ENCODE measurements at places on chromosomes 3 and 15.

DNA sequence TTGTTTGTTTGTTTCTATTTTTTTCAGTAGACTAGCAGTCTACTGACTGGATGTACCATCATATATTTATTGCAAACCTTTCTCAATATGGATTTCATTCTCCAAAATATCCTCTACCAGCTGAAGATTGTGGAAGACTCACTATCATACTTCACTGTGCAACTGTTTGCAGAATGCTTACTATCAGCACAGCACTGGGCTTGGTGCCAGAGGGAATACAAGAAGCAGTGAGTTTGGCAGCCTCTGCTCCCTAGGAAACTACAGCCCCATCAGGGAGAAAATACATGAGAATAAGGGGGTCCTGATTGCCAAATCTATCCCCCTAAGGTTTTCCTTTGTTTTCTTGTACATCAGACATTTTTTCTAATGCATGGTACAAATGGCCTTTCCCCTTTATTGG, 27.5 kb downstream of the AQP9 start:
- DNase-seq: no peak

DNA sequence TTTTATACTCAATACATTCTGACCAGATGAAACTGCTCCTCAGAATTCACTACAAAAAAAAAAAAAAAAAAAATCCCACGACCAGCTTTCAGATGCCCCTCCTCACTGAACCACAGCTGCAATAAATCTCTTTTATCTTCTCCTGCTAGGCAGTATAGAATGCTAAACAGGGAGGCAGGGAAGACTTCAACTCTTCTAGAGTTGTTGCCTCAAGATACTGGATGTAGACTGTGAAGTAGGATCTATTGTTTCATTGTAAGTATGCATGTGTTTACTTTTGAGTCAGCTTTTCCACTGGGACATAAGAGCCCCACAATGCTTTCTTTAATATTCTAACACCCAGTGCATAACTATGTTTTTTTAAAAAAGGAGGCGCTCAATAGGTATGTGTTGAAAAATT, 401.4 kb downstream of the TBL1XR1 start:
- no peak for DNase-seq

- peak; percentile 43 for DNase-seq
These were observed 376.1 kb upstream of the CFAP20DC start for GRCh38 chr3:59425942-59426341.

DNA sequence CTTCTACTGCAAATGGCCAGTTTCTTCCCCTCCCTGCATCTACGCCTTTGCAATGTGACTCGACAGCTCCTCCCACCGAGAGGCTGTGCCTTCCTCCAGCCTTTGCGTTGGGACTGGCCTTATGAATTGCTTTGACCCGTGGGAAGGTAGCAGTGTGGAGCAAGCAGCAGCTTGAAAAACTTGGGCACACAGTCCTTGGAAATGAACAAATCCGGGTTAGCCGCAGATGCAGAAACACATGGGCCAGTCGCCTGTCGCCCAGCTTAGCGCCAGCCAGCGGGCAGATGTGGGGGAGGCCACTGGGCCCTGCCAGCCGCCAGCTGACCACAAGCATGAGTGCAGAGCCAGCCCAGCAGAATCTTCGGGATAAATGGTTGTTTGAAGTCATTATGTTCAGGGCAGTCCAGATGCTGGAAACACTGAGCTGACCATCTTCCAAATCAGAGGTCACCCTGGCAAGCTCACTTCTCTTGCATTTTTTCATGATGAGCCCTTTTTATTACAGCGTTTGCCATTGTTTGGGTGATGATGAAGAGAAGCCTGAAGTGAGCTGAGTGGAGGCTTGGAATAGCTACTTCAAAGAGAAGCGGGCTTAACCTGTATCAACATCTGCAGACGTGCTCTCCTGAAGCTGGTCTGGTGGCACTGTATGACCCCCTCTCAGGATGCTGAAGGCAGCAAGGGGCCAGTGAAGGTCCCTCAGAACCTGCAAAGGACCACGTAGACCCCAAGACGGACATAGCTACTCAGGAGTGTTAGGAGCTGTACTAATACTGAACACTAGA, 9.8 kb downstream of the SELENOS start:
- no peak for DNase-seq

DNA sequence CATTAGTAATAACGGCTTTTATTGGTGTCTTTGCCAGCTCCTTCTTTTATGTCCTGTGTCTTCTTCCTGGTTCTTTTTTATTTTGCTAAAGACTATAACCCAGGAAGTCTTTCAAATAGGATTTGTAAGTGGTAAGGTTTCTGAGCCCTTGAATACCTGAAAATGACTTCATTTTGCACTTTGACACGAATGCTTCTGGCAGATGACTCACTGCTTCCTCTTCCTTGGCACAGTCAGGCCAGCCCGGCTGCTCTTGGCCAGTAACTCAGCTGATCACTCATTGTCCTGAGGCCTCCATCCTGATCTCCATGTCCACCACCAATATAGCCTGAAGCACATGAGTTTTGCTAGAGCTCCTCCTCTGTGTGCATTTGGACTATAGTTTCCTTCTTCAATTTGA, 48.7 kb upstream of the NR2E3 start:
- DNase-seq: no peak

GRCh38 chr3:55489798-55490132, 2.7 kb upstream of the WNT5A start:
- DNase-seq: no peak

GRCh38 chr3:58107597-58107996, 99.4 kb downstream of the FLNB start:
- no peak for DNase-seq

DNA sequence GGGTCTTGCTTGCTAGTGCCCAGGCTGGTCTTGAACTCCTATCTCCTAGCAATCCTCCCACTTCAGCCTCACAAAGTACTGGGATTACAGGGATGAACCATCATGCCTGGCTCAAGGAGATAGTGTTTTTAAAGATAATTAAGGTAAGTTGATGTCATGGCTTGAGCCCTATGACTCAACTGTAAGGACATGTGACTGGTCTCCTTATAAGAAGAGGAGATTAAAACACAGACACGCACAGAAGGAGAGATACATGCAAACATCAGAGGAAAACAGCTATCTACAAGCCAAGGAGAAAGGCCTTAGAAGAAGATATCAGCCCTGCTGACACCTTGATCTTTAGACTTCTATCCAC, 220.4 kb upstream of the GADL1 start:
- DNase-seq: no peak

DNA sequence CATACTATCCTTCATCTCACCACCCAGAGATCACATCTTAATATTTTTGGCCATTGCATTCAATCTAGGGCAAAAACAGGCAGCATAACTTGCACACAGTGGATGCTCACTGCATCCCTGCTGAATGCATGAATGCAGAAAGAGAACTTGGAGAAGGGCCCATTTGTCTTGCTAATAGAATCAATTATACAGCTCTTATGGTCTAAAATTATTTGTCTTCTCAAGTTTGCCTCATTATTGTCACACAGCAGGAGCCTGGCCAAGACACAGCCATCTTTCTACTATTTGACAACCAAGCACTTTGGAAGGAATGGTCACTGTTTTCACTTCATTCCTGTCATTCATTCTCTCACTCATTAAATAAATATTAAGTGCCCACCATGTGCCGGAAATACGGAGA, 1.2 kb upstream of the ARHGEF26 start:
- no peak for DNase-seq

DNA sequence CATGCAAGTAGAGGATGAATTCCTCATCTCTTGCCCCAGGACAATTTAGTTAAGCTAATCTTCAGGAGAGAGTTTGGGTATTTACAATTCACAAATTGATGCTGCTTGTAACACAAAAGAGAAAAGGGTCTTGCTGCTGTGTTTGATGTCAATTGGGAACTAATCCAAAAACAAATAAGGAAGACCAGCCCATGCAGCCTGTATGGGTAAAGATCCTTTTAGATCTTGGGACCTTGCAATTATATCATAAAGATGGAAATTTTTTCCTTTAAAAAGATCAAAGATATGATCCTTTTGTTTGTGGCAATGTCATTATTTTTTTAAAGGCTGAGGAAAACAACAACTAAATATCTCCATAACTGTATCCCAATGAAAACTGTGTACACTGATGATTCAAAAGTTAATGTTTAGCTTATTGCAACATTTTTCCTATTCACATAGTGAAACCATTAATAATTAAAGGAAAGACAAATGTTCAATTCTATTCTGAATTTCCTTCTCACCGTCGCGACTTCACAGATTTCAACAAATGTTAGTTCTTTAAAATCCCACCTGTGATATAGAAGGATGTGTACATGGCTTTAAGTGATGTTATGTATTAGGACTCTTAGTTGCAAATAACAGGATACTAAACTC, 40.2 kb downstream of the TMEM212 start:
- DNase-seq: no peak

- no peak for DNase-seq
These were observed 612 bp upstream of the LDHAL6B start for GRCh38 chr15:59205839-59206622.

DNA sequence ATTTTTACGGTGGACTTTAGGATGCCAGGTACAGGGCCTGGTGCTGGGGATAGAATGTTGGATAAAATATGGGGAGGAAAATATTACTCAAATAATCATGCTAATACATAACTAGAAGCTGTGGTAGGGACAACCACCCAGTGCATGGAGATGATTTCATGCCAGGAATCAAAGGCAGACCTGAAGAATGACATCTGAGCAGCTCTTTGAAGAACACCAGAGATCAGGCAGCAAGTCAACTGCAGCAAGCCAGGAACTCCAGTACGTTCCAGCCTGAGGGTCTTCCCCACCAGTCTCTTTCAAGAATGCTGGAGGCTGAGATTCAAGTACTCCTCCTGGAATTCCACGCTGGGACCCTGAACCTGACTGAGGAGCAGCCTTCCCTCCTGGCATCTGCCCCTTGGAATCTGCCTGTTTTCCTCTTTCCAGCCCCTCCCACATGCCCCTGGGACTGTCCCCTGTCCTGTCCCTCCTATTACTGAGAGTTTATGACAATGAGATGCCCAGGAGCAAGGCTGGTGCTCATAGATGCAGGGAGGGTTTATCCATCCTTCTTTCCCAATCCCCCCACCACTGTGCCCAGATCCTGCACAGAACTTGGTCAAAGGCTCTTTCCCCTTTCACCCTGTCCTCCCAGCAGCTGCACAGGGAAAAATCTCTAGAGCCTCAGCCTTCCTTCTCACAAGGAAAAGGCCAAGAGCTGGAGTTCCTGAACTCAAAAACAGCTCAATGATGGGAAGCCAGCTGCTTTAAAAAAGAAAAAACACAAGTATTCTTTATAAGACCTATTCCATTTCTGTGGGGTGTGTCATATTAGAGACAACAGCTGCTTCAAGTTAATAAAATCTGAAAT, 68.0 kb downstream of the PDZRN3 start:
- no peak for DNase-seq

DNA sequence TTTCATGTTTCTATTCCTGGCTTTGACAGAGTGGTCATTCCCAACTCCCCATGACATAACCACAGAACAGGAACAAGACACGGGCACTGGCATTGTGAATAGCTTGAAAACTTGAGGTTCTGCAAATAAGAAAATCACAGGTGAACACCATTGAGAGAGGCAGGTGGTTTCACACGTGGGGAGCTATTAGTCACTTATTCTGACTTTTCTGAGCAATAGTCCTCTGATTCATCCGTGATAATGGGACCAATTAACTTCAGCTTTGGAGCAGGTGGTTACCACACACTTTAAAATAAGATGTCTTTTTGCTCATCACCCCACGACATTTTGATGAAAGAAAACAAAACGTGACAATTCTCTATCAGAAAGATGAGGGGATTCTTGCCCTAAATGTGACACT, 224.7 kb downstream of the KLF13 start:
- DNase-seq: no peak

DNA sequence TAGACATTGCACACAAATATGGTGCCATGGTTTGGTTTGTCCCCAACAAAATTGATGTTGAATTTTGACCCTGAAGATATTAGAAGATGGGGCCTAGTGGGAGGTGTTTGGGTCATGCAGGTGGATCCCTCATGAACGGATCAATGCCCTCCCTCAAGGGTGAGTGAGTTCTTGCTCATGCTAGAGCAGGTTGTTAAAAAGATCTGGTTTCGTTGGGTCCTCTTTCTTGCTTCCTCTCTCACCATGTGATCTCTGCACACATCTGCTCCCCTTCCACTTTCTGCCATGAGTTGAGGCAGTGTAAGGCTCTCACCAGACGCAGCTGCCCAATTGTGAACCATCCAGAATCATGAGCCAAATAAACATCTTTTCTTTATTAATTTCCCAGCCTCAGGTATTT, 87.8 kb upstream of the MDFIC2 start:
- DNase-seq: no peak

- no peak for DNase-seq
These were observed 810.3 kb downstream of the ROBO1 start for GRCh38 chr3:78957456-78957855.

DNA sequence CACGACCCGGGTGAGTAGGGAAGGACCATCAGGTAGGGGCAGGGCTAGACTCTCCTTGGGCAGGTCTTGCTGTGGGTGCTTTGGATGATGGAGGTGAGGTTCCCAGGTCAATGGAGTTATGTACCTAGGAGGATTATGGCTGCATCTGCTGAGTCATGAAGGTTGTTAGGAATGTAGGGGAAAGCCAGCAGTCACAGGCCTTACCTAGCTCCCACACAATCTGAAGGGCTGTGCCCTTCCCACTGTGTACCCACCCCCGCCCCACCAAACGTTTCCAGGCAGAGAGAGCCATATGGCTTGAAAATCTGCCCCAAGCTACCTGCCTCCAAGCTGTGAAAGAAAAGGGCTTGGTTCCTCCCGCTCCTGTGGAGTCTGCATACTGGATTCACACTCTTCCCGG, 573.4 kb upstream of the DPPA4 start:
- DNase-seq: no peak

DNA sequence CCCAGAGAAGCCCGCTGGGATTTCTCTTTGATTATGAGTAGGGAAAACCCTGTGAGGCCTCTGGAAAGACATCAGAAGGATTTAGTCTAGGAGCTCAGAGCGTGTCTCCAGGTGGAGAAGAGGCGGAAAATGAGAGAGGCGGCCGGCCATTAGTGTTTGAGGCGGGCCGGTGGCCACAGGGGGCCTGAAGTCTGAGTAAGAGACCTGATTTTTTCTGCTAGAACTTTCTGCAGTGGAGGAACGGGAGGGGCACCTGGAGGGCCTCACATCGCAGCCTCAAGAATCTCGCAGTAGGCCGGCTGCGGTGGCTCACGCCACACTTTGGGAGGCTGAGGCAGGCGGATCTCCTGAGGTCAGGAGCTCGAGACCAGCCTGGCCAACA, 28.5 kb downstream of the KLHDC8B start:
- DNase-seq: no peak

DNA sequence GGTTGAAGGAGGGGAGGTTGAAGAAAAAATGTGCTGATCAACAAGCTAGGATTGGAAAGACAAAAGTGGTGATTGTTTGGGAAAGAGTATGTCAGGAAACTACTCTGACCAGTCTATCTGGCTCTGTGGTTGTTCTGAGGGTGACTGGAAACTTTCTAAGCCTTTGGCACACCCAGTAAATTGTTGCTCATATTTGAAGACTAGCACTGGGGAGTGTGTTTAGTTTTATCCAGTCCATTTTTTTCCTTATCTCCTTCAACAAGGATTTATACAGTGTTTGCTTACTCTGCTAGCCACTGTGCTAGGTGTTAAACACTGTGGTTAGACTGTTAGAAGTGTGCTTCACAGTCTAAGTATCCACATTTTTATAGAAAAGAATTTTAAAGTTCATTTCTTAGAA, 28.8 kb downstream of the PPM1L start:
- DNase-seq: no peak
